ENCODE measurements at places on chromosomes 2 and 18. TPM values are rescaled to one million over a fixed set of nuclear protein-coding genes. Genes with fewer than 3 reads are reported as not detected.

Gene RALB
- total RNA-seq = 48.4 TPM

Gene SLC5A7
- not detected for total RNA-seq

Gene FAP
- total RNA-seq = 15.5 TPM

Gene ABCB11
- total RNA-seq = not detected

Gene NR4A2
- 57.6 TPM for total RNA-seq

Gene SERPINB12
- not detected for total RNA-seq

Gene LRRC30
- total RNA-seq = not detected

Gene PSTPIP2
- total RNA-seq = 3.3 TPM

All from epithelial cell of alveolus of lung (primary cell).